Nasal cavity respiratory epithelium epithelial cell of viscerocranial mucosa (primary cell): ENCODE measurements at places on chromosomes 12 and 14. TPM values are rescaled to one million over a fixed set of nuclear protein-coding genes. Genes with fewer than 3 reads are reported as not detected.

TSPAN8 gene
- total RNA-seq = 0.07 TPM in 1 of 2 replicates, not detected in the other

AQP6 gene
- total RNA-seq = not detected in 2 replicates

KRT77 gene
- not detected in 2 replicates for total RNA-seq

CHFR gene
- 33.8 and 45.5 TPM in 2 replicates for total RNA-seq

TPH2 gene
- not detected in 2 replicates for total RNA-seq

KCNA5 gene
- total RNA-seq = not detected in 2 replicates

FSCB gene
- not detected in 2 replicates for total RNA-seq
